ENCODE measurements at places on chromosomes 1 and 21.

- DNase-seq: no peak
Measured at GRCh38 chr1:150161747-150162581, 12.2 kb downstream of the PLEKHO1 start.

- DNase-seq: no peak
Measured at GRCh38 chr1:154460695-154461260, 41.2 kb upstream of the TDRD10 start.

GRCh38 chr21:40912375-40912774, 65.4 kb upstream of the DSCAM start:
- no peak for DNase-seq

DNA sequence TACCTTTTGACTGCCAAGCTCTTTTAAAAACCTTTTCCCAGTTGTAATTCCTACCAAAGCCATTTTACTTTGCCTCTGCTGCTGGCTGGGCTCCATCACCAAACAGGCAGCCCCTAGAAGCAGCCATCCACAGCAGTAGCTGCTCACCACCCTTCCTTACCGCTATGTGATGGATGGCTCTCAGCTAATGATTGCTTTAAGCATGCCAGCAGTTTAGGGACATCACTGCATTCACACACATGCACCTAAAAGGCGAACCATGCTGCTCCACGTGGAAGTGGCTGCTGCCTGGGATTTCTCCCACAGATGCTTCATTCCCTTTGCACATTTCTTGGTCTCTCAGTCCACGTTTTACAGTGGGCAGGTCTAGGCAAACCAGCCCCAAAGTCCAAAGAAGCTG, 46.3 kb upstream of the PDE9A start:
- DNase-seq: no peak

DNA sequence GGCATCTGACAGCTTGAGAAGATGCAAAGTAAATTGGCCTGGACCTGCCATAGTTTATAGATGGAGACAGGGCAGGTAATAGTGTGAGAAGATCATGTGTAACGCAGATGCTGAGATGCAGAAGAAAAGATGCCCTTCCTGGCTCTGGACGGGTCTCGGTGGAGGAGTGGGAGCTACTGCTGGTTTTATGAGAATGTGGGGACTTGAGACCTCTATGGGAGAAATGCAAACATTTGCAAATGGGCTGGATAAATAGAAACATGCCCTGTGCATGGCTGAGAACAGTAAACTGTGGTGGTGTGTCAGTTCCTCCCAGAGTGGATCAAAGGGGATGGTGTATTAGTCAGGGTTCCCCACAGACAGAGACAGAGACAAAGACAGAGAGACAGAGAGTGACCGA, 21.9 kb downstream of the UBASH3A start:
- DNase-seq: no peak

DNA sequence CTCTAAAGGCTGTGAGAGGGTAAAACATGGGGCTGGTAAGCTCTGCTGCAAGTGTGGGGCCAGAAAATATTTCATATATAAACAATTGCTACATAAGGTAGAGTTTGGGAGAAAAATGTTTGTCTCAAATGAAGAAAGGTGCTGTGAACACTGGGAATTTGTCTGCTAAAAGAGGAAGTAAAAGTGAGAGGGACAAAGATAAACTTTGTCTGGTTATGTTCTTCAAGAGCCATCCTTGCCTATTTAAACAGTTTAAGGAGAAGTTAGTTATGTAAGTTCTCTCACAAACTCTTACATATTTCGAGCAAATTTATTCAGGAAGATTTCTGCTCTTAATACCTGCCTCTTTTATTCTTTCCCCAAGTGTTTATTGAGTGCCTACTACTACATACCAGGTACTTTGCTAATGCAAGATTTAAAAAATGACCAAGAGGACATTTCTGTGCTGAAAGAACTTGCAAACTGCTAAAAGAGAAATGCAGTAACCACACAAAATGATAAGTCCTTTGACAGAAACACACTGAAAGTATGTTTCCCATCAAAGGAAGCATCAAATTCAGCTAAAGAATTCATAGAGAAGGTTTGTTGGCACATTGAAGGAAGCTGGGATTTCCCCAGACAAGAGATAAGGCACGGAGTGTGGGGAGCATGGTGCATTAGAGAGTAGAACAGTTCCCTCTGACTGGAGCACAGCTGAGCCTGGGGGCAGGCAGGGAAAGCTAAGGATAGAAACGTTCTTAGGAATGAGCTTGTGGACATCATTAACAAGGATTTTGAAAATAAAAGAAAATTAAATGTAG, 549.1 kb downstream of the PTBP2 start:
- DNase-seq: no peak

GRCh38 chr21:44413566-44414290, 41.6 kb upstream of the LRRC3 start:
- no peak for DNase-seq
